Naive thymus-derived CD8-positive, alpha-beta T cell (primary cell): ENCODE measurements at places on chromosomes 3 and 15. TPM values are rescaled to one million over a fixed set of nuclear protein-coding genes. Genes with fewer than 3 reads are reported as not detected.

DNA sequence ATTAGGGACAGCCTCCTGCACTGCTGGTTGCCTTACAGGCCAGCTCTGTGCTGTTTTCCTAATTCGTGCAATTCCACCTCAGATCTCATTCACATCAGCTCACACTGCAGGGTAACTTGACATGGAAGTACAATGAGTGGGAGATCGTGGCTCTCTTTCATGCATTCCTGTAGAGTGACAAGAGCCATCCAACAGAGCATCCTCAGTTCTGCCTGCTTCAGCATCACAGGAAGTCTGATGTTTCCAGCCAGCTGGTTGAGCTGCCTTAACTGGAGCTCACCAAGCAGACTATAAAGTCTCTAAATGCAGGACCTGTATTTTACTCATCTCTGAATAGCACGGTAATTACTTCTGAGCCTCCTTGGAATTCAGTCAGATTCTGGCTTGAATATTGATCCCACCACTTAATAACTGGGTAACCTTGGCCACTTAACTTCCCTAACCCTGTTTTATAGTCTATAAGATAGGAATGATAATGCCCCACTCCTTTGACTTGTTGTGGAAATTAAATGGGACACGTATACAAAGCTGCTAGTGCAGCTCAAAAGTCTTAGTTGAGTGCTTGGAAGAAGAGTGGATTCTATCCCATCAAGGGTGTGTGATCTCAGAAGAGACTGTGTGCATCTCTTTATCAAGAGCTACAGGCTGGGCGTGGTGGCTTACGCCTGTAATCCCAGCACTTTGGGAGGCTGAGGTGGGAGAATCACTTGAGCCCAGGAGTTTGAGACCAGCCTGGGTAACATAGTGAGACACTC lies 1.4 kb upstream of the DIS3L start:
- H3K36me3 ChIP-seq = no peaks in the 10 kb centered on the region
- no peaks in the 10 kb centered on the region for H3K27me3 ChIP-seq

The GPR62 gene
- total RNA-seq = not detected

DNA sequence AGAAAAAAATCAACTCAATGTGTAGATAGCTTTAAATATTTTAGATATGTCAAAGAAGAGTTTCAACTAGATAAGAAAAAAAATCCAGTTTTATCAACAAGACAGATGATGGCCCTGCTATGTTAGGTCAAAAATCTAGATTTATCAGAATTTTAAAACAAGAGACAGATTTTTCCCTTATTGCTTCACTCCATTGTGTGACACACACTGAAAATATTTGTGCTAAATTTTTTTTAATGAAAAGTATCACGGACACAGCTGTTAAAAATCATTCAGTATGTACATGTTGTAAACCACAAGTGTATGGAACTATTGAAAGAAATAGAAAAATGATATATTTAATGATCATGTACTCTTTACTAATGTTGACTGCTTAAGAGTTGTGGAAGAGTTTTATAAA lies 43.6 kb downstream of the FOXB1 start:
- H3K4me1 ChIP-seq = peaks cover 9% of the 10 kb centered on the region
- DNase-seq = no peak
- H3K27me3 ChIP-seq = peaks cover 1% of the 10 kb centered on the region
- H3K4me3 ChIP-seq = no peak overlapping the region
- no peaks in the 10 kb centered on the region for H3K36me3 ChIP-seq
- H3K27ac ChIP-seq = no peak overlapping the region

DNA sequence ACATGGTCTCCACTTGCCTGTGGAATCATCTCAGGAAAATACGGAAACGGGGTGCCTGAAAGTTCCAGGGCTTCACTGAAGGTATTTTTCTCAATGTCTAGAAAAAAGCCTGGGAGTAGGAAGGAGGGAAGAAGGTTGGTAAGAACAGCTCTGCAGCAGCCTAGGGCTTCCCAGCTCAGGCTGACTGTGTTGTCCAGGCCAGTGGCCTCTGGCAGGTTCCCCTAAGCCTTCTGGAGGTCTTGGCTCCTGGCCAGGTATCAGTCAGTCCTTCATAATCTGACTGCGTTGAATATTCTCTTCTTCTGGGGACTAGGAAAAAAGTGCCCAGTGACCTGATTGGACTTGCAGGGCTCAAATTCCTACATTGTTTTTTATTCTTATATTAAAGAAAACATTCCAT lies 38.6 kb downstream of the SSR3 start:
- no peaks in the 10 kb centered on the region for H3K36me3 ChIP-seq
- no peaks in the 10 kb centered on the region for H3K4me1 ChIP-seq
- no peak for DNase-seq
- no peak overlapping the region for H3K27ac ChIP-seq
- H3K4me3 ChIP-seq = no peak overlapping the region

- H3K4me3 ChIP-seq = no peak overlapping the region
- H3K27me3 ChIP-seq = no peaks in the 10 kb centered on the region
- no peak overlapping the region for H3K27ac ChIP-seq
- DNase-seq = no peak
- H3K4me1 ChIP-seq = peaks cover 8% of the 10 kb centered on the region
Observed at GRCh38 chr3:69309814-69310213, 76.1 kb downstream of the FRMD4B start.

The TRAT1 gene
- 39.8 TPM for total RNA-seq

DNA sequence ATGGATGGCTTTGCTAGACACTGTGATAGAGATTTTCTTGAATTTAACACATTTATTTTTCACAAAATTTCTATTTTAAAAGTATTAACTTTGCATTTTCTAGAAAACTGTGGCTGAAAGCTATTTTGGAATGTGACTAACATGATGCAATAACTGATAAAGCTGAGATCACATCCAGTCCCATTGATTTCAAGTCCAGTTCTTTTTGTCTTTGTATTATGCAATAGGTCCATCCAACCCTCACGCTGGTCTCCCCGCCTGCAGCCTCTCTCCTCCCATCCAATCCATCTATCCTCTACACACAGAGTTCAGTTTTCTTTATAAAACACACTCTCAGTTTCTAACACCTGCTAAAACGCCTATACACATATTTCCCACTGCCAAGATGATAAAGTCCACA lies 178.8 kb downstream of the CNTN3 start:
- no peak overlapping the region for H3K27ac ChIP-seq
- H3K4me3 ChIP-seq = no peak overlapping the region
- H3K4me1 ChIP-seq = no peaks in the 10 kb centered on the region
- H3K36me3 ChIP-seq = no peaks in the 10 kb centered on the region
- no peaks in the 10 kb centered on the region for H3K27me3 ChIP-seq

The LRRC3B gene
- total RNA-seq = not detected

DNA sequence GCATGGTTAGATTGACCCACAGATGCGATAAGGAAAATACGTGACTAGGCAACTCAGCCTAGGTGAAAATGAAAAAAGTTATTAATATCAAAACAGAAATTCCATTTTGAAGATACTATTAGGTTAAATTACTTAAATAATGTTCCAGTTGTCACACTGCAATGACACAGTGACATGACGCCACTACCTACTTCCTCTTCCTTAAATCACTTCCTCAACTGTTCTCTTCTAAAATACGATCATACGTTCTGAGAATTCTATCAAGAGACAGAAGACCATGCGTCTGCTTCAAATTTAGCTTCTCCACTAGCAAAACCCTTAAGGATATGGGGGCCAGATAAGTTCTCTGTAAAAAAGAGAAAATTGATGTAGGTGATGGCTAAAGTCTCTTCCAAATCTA lies 18.2 kb downstream of the CMTM6 start:
- no peak overlapping the region for H3K4me3 ChIP-seq
- DNase-seq = no peak
- H3K4me1 ChIP-seq = peaks cover 12% of the 10 kb centered on the region
- H3K36me3 ChIP-seq = peaks cover 71% of the 10 kb centered on the region
- H3K27me3 ChIP-seq = no peaks in the 10 kb centered on the region
- H3K27ac ChIP-seq = no peak overlapping the region

- no peak overlapping the region for H3K4me3 ChIP-seq
- H3K4me1 ChIP-seq = peaks cover 27% of the 10 kb centered on the region
- DNase-seq = no peak
- no peak overlapping the region for H3K27ac ChIP-seq
- H3K36me3 ChIP-seq = no peaks in the 10 kb centered on the region
- H3K27me3 ChIP-seq = no peaks in the 10 kb centered on the region
Observed at GRCh38 chr3:177107461-177108239, 89.6 kb downstream of the TBL1XR1 start.

The SLC4A7 gene
- 44.3 TPM for total RNA-seq

DNA sequence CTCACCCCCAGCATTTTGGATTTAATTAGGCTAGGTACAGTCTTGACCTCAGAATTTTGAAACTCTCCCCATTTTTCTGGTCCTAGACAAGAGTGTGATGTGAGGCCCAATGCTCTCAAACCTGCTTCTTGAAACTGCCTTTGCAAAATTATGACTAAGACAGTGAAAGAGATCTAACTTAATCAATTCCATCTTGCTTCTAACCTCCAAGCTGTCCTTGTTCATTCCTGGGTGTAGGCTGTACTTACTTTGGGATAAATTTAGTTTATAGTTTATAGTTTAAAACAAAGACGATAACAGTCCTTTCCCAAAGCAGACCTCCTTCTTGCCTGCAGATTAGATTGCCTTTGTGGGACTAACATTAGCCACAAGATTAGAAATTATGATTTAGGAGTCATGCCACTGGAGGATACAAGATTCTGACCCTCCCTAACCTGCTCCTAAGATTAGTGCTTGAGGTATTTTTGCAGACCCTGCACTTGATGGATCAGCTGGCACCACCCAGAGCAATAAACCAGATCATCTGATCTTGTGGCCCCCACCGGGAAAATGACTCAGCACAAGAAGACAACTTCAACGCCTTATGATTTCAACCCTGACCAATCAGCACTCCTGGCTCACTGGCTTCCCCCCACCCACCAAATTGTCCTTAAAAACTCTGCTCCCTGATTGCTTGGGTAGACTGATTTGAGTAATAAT lies 59.6 kb downstream of the CD200R1L start:
- no peaks in the 10 kb centered on the region for H3K27me3 ChIP-seq
- H3K4me1 ChIP-seq = peaks cover 2% of the 10 kb centered on the region
- H3K27ac ChIP-seq = no peak overlapping the region
- no peak for DNase-seq
- H3K4me3 ChIP-seq = no peak overlapping the region

The FOXL2 gene
- not detected for total RNA-seq

- no peak for DNase-seq
- no peaks in the 10 kb centered on the region for H3K36me3 ChIP-seq
- no peaks in the 10 kb centered on the region for H3K4me1 ChIP-seq
Observed at GRCh38 chr3:62277986-62278385, 95.4 kb downstream of the FEZF2 start.

DNA sequence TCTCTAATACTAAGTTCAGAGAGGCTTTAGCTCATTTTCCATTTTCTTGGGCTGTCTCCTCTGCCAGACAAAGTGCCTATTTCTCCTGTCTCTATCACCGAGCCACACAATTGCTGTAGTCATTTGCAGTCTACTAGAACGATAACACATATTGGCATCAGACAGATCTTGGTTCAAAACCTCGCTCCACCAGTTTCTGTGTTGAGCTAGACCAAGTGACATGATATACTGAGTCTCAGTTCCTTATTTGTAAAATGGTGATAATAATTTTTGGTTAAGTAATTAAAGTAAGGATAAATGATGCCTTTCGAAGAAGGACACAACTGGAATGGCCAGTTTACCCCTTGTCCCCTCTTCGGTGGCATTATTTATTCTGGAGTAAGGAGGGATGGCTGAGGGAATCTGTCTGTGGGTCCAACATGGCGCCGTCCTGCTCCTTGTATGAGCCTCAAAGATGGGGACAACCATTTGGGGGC lies 398 bp upstream of the RAB7A start:
- DNase-seq = no peak
- H3K27ac ChIP-seq = peak overlapping the region; percentile 92
- no peaks in the 10 kb centered on the region for H3K27me3 ChIP-seq
- peak overlapping the region; percentile 95 for H3K4me3 ChIP-seq
- no peaks in the 10 kb centered on the region for H3K36me3 ChIP-seq

DNA sequence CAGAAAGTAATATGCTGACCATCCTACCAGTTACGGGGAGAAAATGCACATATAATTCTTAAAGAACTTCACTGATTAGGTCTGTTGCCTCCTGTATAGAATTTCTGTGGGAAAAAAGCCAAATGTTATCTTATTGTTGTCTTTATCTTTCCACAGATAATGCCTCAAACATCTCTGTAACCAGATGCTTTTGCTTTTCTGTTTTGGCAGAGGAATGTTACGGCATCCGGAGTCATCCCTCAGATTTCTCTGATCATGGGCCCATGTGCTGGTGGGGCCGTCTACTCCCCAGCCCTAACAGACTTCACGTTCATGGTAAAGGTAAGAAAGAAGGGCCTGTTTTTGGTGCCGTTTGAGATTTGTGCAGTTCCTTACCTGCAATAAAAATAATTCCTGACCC lies 33.5 kb downstream of the PCCB start:
- peaks cover 26% of the 10 kb centered on the region for H3K36me3 ChIP-seq
- DNase-seq = no peak
- no peak overlapping the region for H3K27ac ChIP-seq
- H3K4me3 ChIP-seq = no peak overlapping the region
- H3K27me3 ChIP-seq = no peaks in the 10 kb centered on the region
